ENCODE measurements at places on chromosomes 11 and 22. TPM values are rescaled to one million over a fixed set of nuclear protein-coding genes. Genes with fewer than 3 reads are reported as not detected.

DNA sequence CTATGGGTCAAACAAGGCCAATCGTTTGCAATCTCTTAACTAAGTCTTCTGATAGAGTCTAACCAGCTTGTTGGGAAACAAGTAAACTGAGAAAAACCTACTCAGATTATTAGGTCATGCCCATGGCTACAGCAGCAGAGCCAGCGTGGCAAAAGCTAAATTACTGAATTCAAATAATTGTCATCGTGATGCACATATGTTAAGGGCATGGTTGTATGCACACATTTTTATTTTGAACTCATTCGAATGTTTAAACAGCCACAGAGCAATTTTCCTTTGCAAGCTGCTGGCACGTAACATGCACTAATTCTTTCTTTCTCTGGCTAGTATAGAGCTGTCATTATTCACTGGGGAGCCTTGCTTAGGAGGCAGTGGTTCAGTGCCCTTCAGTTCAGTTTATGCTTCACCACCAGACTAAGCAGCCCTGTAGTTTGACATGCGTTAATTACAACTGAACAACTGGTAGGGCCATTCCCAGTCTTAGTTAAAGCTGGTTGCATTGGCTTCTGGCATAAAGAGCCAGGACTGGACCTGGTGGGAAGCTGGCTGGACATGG lies 396.4 kb downstream of the METTL15 start:
- no peak for DNase-seq

DNA sequence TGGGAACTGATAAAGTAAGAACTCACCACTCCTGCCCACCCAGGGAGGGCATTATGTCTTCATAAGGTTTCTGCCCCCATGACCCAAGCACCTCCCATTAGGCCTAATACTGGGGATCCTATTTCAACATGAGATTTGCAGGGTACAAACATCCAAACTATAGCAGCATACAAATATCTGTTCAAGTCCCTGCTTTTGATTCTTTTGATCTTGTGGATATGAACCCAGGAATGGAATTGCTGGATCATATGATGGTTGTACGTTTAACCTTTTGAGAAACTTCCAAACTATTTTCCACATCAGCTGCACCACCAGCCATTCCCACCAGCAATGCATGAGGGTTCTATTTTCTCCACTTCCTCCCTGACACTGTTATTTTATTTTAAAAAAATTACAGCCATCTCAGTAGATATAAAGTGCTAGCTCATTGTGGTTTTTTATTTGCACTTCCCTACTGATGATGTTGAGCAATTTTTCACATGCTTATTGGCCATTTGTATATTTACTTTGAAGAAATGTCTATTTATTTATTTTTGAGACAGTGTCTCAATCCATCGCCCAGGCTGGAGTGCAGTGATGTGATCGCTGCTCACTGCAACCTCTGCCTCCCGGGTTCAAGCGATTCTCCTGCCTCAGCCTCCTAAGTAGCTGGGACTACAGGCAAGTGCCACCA lies 7.1 kb upstream of the ATG16L2 start:
- DNase-seq = no peak

DNA sequence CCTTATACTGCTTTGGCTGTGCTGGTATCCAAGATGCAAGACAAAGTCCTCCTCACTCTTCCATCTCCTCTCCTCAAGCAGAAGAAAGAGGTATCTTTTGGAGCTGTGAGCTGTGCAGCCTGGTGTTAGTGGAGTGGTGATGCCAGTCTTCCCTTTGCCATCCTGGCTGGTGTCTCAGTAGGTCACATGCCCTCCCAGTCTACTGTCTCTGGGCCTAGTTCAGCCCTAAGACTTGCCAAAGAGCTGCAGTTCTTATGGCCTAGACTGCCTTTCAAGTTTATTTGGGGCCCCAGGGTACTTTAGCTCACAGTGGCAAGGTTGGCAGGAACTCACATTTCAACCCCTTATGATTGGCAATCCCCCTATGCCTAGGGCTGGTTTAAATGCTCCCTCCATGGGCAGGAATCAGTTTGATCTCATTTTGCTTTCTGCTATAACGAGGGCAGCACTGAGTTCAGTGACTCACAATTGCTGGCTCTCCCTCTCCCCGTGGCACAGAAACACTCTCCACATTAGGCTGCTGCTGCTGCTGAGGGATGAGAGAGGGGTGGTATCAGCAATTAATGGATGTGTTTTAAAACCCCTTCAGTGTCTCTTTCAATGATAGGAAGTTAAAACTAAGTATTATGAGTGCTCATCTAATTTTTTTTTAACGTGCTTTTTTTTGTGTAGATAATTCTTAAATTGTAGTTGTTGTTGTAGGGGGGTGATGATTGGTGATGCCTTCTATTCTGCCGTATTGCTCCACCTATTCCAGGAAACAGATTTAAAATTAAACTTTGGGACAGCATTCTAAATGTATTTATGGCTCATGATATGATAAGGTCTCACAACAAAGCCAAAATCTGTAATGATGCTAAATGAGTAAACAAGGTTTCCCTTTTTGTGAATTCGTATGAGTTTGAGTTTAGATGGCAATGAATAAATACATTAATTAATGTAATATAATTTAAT lies 1295.0 kb downstream of the JRKL start:
- no peak for DNase-seq

- DNase-seq = no peak
Observed at GRCh38 chr22:24443668-24444067, 16.3 kb downstream of the ADORA2A start.

- DNase-seq = peak; percentile 66
Observed at GRCh38 chr11:3959015-3959902, 103.8 kb downstream of the STIM1 start.

GRCh38 chr11:60498853-60499252 lies 6.3 kb downstream of the MS4A12 start:
- DNase-seq = no peak

- DNase-seq = no peak
Observed at GRCh38 chr11:33172345-33172744, 11.1 kb upstream of the CSTF3 start.

GRCh38 chr11:74970852-74971395 lies 17.8 kb upstream of the NEU3 start:
- peak; percentile 84 for DNase-seq

- DNase-seq = peak; percentile 51
Observed at GRCh38 chr22:29701155-29701999, 18.4 kb upstream of the CABP7 start.

GRCh38 chr11:1916132-1916985 lies 3.1 kb upstream of the TNNT3 start:
- DNase-seq = no peak

DNA sequence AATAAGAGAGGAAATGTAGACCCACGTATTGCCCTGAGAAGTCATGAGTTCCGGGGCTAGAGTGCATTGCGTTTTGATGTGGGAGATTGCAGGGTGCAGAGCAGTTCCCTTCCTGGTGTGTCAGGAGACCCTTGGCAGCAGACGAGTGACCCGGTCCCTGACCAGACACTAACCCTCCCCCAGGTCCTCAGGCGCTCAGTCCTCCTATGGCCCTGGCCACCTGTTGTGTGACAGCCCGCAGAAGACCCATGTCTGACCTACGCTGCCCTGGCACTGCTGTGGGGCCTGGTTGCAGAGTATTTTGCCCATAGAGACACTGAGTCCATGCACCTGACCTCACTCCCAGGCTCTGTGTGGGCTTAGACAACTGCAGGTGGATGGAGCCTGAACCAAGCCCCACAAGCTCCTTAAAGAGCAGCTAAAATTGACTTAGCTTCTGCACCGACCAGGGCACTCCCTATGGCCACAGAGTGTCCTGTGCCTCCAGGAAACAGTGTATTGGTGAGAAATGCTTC lies 833.8 kb downstream of the TBC1D22A start:
- DNase-seq = no peak

GRCh38 chr11:10415817-10416392 lies 39.2 kb upstream of the AMPD3 start:
- DNase-seq = no peak

DNA sequence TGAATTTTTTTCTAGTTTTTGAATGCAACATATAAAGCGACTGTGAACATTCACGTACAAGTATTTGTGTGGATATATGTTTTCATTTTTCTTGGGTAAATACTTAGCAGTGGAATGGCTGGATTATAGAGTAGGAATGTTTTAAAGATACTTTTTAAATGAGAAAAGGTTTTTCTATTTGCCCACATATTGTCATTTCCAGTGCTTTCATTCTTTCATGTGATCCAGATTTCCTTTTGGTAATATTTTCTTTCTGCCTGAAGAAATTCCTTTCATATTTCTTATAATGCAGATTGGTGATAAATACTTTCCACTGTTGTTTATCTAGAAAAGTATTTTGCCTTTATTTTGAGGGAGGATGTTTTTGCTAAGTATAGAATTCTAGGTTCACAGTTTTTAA lies 7.9 kb downstream of the DDB2 start:
- no peak for DNase-seq

DNA sequence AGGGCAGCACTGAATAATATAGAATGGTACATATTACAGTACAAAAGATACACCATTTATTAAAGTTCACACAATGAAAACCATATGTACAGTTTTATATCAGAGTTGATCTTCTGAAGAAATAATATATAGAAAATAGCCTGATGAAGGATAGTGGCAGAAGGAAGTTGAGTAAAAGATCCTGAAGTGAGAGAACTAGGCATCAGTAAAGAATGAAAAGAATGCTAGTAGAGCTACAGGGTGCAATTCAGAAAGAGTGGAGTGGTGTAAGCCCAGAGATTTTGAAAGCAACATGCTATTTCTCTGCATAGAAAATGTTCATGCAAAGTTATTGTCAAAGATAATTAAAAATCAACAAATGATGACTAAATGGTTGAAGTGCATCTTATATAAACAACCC lies 1552.7 kb upstream of the TENM4 start:
- DNase-seq = peak; percentile 7

- DNase-seq = no peak
Observed at GRCh38 chr11:115256397-115257197, 247.6 kb downstream of the CADM1 start.

GRCh38 chr11:88555018-88555828 lies 217.7 kb upstream of the CTSC start:
- peak; percentile 98 for DNase-seq

DNA sequence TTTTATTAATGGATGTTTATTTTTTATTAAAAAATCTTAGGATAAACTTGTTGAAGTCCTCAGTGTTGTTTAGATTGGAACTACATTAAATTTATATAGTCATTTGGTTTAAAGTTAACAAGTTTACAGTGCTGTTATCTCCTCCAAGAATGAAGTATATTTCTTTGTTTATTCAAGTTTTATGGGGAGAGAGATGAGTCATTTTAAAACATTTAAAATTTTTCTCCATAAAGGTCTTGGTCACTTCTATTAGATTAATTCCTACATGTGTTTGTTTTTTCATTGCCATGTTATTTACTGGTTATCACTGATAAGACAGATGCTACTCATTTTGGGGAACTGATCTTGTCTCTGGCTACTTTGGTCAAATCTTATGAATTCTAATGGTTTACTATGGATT lies 429.6 kb downstream of the METTL15 start:
- no peak for DNase-seq

- peak; percentile 96 for DNase-seq
Observed at GRCh38 chr11:26231252-26231661, 100.7 kb upstream of the ANO3 start.

- peak; percentile 11 for DNase-seq
Observed at GRCh38 chr11:114134870-114135269, 75.4 kb downstream of the ZBTB16 start.

GRCh38 chr11:130087294-130087926 lies 17.7 kb downstream of the APLP2 start:
- DNase-seq = no peak

DNA sequence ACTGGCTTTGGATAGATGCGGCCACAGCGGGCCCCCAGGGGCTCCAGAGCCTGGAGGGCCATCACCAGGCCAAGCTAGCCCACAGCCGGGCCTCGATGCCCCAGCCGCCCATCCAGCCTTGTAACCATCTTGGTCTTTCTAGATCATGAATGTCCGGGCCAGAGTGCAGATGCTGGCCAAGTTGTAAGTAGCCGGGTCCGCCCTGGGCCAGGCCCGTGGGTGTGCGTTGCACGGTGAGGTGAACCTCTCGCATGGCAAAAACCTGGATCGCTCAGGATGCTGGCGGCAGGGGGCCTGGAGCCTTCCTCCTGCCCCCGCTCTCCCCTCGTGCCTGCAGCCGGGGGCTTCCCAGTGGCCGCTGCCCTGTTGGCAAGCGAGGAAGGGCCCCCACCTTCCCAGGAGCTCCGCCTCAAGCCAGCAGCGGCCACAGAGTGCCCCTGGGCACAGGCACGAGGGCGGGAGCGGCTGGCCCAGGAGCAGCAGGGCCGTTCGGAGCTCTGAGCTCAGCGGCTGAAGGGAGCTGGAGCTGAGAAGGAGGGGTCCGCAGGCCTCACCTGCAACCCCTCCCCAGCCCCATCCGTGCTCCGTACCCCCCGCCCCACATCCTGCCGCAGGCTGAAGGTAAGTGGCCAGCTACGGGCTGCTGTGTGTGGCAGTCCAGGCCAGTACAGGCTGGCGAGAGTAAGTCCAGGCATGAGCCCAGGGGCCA lies 10.9 kb upstream of the MRPL23 start:
- no peak for DNase-seq

DNA sequence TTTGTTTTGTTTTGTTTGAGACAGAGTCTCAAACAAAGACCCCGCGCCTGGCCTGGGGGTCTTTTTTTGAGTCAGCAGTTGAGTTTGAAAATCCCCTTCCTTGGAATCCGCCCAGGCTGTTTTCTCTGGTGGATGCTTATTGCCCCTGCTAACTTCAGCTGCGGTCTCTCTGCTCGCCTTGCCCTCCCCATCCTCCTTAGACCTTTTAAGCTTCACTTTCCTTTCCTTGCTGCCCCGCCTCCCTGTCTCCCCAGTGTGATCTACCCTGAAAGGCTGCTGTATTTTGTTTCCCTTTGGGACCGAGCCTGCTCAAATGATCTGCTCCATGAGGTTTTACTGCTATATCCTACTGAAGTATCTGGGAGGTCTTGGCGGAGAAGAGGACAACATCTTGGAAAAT lies 2.5 kb downstream of the USP18 start:
- no peak for DNase-seq

GRCh38 chr11:1346669-1347390 lies 37.4 kb upstream of the TOLLIP start:
- no peak for DNase-seq

DNA sequence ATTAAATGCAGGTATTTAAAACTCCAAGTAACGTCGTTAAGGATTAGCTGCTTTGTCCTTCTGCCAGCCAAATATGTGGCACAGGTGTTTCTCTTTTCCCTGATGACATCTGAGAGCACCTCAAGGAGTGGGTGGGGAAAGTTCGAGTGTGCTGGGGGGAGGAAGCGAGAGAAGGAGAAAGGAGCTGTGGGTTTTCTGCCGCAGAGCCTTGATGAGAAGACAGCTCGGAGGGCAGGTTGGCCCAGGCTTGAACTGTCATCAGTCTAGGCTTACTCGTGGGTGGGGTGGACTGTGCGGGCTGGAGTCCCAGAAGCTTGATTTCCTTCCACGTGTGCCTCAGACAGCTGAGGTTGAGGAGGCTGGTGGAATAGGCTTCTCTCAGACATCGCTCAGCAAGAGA lies 15.2 kb upstream of the SORL1-AS1 start:
- DNase-seq = no peak

- DNase-seq = peak; percentile 7
Observed at GRCh38 chr11:27055065-27055682, 14.6 kb downstream of the BBOX1 start.

- DNase-seq = no peak
Observed at GRCh38 chr11:69796063-69796462, 20.9 kb upstream of the FGF4 start.

PARVB gene
- polyA plus RNA-seq = 15.1 TPM

SLC22A8 gene
- not detected for polyA plus RNA-seq

CBLIF gene
- not detected for polyA plus RNA-seq

TPBGL gene
- polyA plus RNA-seq = not detected

LRRC74B gene
- not detected for polyA plus RNA-seq

EXPH5 gene
- 1.1 TPM for polyA plus RNA-seq

All from foreskin keratinocyte (primary cell).